ENCODE measurements at places on chromosomes 1 and 21. TPM values are rescaled to one million over a fixed set of nuclear protein-coding genes. Genes with fewer than 3 reads are reported as not detected.

DNA sequence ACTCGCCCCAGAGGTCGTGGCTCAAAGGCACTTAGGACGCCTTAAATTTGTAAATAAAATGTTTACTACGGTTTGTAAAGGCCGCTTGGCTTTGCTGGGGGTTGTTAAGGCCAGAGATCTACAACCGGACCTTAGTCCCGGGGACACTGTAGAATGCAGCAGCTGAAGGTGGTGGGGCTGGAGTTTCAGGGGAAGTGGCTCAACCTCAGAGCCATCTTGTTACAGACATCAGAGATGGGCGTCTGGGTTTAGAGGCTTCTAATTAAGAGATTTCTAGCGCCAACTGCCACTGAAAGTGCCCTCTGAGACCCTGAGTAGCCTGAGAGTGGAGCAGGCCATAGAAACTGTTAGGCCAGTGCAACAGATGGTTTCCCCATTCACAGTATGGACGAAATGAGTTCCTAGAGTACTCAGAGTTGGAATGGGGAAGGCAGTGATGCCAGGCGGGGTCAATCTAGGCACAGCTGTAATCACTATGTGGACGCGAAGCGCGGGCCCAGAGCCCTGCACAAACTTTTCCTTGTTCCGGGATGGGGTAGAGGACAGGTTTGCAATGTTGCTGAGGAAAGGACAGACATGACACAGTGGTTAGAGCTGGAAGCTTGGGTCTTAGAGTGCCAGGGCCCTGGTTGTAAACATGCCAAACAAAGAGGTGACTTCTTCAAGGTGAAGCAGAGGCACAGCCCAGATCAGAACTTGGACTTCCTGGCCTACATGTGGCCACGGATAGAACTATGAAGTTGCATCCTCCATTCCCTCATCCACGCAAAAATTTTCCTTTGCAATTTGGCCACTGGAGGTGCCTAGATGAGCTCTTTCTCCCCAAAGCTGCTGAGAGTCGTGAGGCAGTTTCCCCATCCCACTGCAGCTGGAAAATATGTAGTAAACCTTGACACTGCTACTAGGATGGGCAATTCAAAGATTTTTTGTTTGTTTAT, 6.0 kb downstream of the HLX start:
- H3K4me3 ChIP-seq, result no peak overlapping the region
- H3K27ac ChIP-seq, result no peak overlapping the region
- H3K27me3 ChIP-seq, result peaks cover 100% of the 10 kb centered on the region
- no peaks in the 10 kb centered on the region for H3K36me3 ChIP-seq
- peaks cover 18% of the 10 kb centered on the region for H3K4me1 ChIP-seq

GRCh38 chr21:45419162-45419561, 14.2 kb downstream of the COL18A1 start:
- H3K4me3 ChIP-seq, result no peak overlapping the region
- H3K36me3 ChIP-seq, result no peaks in the 10 kb centered on the region
- peak; percentile 2 for DNase-seq
- peaks cover 15% of the 10 kb centered on the region for H3K4me1 ChIP-seq
- no peak overlapping the region for H3K27ac ChIP-seq

- H3K36me3 ChIP-seq, result no peaks in the 10 kb centered on the region
- no peaks in the 10 kb centered on the region for H3K27me3 ChIP-seq
- H3K4me3 ChIP-seq, result no peak overlapping the region
- H3K27ac ChIP-seq, result no peak overlapping the region
- DNase-seq, result no peak
These were observed 9.5 kb upstream of the EXOSC10 start for GRCh38 chr1:11109047-11109760.

DNA sequence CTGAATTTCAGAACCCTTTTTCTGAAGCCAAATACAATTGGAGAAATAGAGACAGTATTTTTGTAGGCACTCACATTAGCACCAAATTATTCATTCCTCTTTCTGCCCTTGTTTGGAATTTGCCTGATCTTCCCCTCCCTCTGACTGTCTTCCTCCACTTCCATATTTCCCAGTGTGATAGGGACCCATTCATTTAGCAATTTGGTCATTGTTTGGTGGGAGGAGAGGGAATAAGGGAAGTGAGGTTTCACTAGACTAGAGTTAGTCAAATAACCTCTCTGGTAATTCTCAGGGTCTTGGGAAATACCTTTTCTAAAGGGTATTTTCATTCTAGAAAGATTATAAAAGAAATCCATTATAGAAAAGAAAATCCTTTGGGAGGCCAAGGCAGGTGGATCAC, 31.0 kb upstream of the MTMR11 start:
- H3K4me3 ChIP-seq, result no peak overlapping the region
- H3K27me3 ChIP-seq, result no peaks in the 10 kb centered on the region
- no peaks in the 10 kb centered on the region for H3K36me3 ChIP-seq

DNA sequence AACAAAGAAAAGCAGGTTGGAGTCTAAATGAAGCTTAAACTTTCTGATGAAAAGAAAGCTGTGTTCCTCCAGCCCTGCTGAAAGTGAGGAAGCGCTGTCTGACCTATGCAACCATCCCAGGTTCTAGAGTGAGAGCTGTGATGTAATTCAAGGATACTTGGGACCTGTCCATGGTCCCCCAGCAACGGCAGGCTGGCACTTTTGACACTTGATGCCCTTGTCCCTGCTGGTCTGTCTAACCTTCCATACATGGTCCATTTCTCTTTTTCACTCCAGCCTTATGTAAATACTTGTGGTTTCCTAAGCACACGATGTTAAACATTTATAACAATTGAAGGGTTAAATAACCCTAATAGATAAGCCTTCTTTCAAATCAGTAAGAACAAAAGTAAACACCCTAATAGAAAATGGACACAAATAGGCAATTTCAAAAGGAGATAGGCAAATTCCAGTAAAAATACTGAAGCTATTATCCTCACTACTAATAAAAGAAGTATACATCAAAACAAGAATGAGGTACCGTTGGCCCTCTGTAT, 17.7 kb upstream of the KDM4A start:
- no peak overlapping the region for H3K27ac ChIP-seq
- no peaks in the 10 kb centered on the region for H3K4me1 ChIP-seq
- no peaks in the 10 kb centered on the region for H3K27me3 ChIP-seq
- H3K4me3 ChIP-seq, result no peak overlapping the region
- DNase-seq, result no peak
- no peaks in the 10 kb centered on the region for H3K36me3 ChIP-seq

DNA sequence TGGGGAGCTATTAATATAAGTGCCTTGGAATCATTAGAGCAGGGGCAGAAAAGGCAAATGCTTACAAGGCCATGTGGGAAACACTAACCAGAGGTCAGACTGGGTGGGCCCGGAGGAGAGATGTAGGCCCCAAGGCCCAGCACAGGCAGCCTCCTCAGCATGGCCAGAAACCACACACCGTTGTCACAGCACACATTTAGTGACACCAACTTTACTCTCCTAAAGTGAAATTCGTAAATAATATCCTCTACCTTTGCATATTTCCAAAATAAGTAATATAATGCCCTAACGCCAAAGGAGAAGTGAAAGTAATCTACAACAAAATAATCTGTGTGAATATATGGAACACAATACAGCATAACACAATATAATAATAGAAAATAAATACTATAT, 62.6 kb downstream of the KIF21B start:
- no peaks in the 10 kb centered on the region for H3K36me3 ChIP-seq
- no peak overlapping the region for H3K27ac ChIP-seq
- H3K4me1 ChIP-seq, result no peaks in the 10 kb centered on the region
- no peaks in the 10 kb centered on the region for H3K27me3 ChIP-seq
- DNase-seq, result no peak

DNA sequence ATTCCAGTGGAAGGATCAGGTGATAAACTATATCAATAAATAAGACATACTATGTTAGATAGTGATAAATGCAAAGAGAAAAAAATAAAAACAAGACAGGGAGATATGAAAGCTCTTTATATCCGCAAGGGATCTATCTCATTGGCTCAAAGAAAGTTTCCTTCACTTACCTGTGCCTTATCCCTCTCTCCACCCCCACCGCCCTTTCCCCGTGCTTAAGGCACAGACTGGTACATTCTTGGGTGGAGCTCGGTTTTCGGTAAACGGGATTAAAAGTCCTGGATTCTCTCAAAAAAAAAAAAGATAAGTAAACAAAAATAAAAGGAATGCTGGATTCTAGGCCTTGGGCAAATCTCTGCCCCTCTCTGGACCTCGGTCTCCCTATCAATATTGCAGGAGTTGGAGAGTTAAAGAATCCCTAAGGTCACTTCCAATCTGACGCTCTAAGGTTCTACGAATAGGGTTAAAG, 593 bp upstream of the DNAJC16 start:
- H3K36me3 ChIP-seq, result no peaks in the 10 kb centered on the region
- no peaks in the 10 kb centered on the region for H3K27me3 ChIP-seq
- H3K27ac ChIP-seq, result peak overlapping the region; percentile 90
- peak; percentile 57 for DNase-seq
- H3K4me1 ChIP-seq, result peaks cover 11% of the 10 kb centered on the region

DNA sequence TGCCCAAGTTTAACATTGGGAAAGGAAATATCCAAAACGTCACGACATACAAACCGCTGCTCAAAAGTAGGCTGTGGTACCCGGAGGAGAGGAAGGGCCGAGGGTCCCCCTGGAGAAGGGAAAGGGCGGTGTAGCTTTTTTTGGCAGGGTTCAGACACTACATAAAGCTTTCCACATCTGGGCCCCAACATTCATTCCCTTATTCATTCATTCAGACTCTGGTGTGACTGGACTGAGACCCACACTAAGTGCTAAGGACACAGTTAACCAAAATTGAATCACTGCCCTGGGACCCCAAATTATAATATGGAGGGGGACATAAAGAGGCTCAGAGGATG, 10.3 kb upstream of the COL8A2 start:
- H3K4me3 ChIP-seq, result no peak overlapping the region
- no peaks in the 10 kb centered on the region for H3K36me3 ChIP-seq
- no peaks in the 10 kb centered on the region for H3K27me3 ChIP-seq
- H3K4me1 ChIP-seq, result peaks cover 7% of the 10 kb centered on the region
- DNase-seq, result no peak

Gene FOXJ3
- total RNA-seq, result 47.9 TPM

Gene PADI2
- total RNA-seq, result 11.7 TPM

Gene IGSF9
- total RNA-seq, result 8.2 TPM

Gene IL19
- total RNA-seq, result 0.28 TPM

Gene C1orf141
- total RNA-seq, result not detected
